ENCODE measurements at places on chromosomes 4 and X.
A peak's percentile ranks its signal among the peaks of the same experiment; 100 is the strongest.

- no peaks in the 10 kb centered on the region for H3K4me1 ChIP-seq
- H3K27ac ChIP-seq = no peak within 1 kb of the TSS
- no peaks in the 10 kb centered on the region for H3K36me3 ChIP-seq
- H3K27me3 ChIP-seq = peaks cover 17% of the 10 kb centered on the region
- H3K4me3 ChIP-seq = peak within 1 kb of the TSS; percentile 64
Observed at GRCh38 chrX:133985164-133985966, at the start of gene GPC3. GPC3 (minus strand) TSS chrX:133985594.

DNA sequence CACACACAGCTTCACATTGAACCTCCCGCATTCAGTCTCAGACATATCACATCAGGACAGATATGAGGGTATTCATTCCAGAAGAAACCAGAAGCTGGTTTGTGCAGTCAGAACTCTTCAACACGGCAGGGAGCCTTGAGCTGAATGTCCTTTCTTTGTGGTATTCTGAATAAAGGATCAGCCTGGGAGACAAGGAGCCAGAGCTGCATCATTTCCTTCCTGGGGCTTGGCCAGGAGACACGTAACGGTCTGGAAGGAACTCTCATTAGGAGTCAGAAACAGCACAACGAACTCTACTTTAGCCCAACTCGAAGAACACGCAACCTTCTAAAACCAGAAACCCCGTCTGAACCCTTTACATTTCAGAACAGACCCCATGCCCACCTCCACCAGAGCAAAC is 46.4 kb downstream of the KDR start:
- peak overlapping the region; percentile 69 for H3K27ac ChIP-seq
- H3K36me3 ChIP-seq = peaks cover 26% of the 10 kb centered on the region
- no peaks in the 10 kb centered on the region for H3K27me3 ChIP-seq
- H3K4me1 ChIP-seq = peaks cover 11% of the 10 kb centered on the region
- no peak overlapping the region for H3K4me3 ChIP-seq

DNA sequence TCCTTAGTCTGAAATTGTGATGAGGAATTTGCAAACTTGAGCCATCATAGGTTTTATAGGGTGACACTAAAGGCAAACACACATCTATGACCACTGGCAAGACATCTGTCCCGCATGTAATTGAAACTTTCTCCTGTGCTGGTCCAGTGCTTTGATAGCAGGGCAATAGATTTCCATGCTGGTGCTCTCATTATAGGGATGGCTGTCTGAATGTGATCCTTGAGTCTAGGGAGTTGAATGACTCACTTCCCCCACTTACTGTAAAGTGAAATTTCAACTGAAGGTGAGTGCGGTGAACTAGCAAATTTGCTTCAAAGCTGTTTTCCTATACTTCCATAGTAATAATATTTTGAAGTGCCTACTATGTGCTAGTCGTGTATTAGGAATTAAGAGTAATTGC is 1630.0 kb downstream of the STIM2 start:
- DNase-seq = no peak
- H3K36me3 ChIP-seq = no peaks in the 10 kb centered on the region
- H3K4me3 ChIP-seq = no peak overlapping the region
- no peaks in the 10 kb centered on the region for H3K4me1 ChIP-seq
- no peak overlapping the region for H3K27ac ChIP-seq
- no peaks in the 10 kb centered on the region for H3K27me3 ChIP-seq

DNA sequence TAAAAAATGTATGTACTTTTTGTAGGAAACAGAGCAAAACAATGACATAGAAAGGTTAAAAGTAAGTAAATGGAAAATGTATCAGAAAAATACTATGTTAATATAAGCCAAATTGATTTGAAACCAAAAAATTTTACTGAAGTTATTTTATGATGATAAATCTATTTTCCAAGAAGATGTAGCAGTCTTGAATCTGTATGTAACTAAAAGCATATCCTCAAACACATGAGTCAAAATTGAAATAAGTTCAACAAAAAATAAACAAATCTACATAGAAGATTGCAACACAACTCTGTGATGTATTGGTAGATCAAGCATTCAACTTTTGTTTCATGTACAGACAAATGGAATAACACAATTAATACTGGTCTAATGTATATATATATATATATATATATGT is 450.0 kb downstream of the SPRY1 start:
- no peak overlapping the region for H3K4me3 ChIP-seq
- H3K27me3 ChIP-seq = no peaks in the 10 kb centered on the region
- DNase-seq = no peak
- peaks cover 15% of the 10 kb centered on the region for H3K4me1 ChIP-seq
- no peak overlapping the region for H3K27ac ChIP-seq

DNA sequence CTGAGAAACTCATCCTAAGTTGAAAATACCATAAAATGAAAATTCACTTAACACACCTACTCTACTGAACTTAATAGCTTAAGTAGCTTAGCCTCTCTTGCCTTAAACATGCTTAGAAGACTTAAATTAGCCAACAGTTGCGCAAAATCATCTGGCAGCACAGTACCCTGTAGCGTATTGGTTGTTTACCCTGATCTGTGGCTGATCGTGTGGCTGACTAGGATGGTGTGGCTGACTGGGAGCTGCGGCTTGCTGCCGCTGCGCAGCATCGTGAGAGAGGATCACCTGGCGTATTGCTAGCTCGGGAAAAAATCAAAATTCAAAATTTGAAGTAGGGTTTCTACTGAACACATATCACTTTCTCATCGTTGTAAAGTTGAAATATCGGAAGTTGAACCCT is 6.3 kb downstream of the RUFY3 start:
- H3K36me3 ChIP-seq = no peaks in the 10 kb centered on the region
- H3K27ac ChIP-seq = no peak overlapping the region
- peaks cover 3% of the 10 kb centered on the region for H3K4me1 ChIP-seq
- H3K4me3 ChIP-seq = no peak overlapping the region
- H3K27me3 ChIP-seq = no peaks in the 10 kb centered on the region

GRCh38 chrX:38649221-38649620 is 87.9 kb downstream of the TSPAN7 start:
- H3K4me3 ChIP-seq = no peak overlapping the region
- no peak for DNase-seq
- no peak overlapping the region for H3K27ac ChIP-seq
- no peaks in the 10 kb centered on the region for H3K4me1 ChIP-seq
- H3K36me3 ChIP-seq = no peaks in the 10 kb centered on the region

DNA sequence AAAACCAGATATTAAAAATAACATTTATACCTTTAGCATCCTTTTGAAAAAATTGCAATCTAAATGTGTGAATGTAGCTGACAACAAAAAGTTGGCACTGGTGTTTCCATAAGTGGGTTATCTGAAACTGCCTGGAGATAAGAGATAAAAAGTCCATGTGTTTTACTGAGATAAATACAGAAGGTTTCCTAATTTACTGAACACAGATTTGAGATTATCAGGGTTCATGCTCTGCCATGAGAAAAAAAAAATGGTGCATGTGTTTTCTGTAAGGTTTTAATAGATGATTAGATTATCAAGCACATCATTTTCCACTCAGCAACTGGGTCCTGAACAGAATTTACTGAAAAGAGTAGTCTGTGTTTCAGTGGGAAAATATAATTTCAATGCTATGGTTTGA is 326.2 kb upstream of the SLIT2 start:
- DNase-seq = no peak
- H3K27me3 ChIP-seq = no peaks in the 10 kb centered on the region
- no peaks in the 10 kb centered on the region for H3K36me3 ChIP-seq
- H3K4me3 ChIP-seq = no peak overlapping the region

- H3K27me3 ChIP-seq = no peaks in the 10 kb centered on the region
- no peak overlapping the region for H3K4me3 ChIP-seq
- H3K36me3 ChIP-seq = no peaks in the 10 kb centered on the region
- no peak overlapping the region for H3K27ac ChIP-seq
Observed at GRCh38 chr4:140969296-140969695, 164.0 kb downstream of the RNF150 start.

- H3K27me3 ChIP-seq = no peaks in the 10 kb centered on the region
- no peaks in the 10 kb centered on the region for H3K36me3 ChIP-seq
- no peak overlapping the region for H3K4me3 ChIP-seq
- H3K27ac ChIP-seq = no peak overlapping the region
Observed at GRCh38 chr4:147220833-147221232, 260.1 kb upstream of the EDNRA start.

DNA sequence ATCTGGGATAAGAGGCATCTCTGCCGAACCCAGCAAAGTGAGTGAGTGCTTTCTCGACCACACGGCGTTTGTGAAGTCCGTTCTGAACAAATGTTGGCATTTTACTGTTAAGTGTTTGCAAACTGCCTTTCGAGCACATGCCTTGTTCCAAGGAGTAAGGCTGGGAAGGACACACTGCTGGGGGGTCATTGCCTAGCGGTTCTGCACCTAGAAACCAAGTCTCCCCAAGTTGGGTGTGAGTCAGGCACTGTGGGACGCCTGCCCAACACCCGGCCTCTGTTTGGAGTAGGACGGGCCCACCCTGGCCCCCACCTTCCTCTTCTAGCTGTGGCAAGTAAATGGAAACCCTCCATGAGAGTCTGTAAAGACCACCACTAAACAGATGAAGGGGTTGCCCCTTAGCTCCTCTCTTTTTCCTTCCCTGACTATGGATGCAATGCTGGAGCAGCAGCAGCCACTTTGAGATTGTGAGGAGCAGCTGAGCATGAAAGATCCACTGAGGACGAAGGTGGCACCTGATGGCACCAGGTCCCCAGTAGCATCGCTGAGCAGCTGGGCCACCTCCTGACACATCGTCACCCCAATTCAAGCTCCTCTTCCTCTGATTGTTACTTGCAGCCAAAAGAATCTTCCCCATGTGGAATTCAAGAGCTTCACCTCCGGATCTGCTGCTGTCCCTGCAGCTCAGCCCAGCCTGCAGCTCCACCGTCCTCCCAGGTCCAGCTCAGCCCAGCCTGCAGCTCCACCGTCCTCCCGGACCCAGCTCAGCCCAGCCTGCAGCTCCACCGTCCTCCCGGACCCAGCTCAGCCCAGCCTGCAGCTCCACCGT is 6.3 kb downstream of the CPLX1 start:
- peaks cover 5% of the 10 kb centered on the region for H3K4me1 ChIP-seq
- H3K27me3 ChIP-seq = peaks cover under 1% of the 10 kb centered on the region
- H3K4me3 ChIP-seq = no peak overlapping the region
- no peak overlapping the region for H3K27ac ChIP-seq
- no peak for DNase-seq

GRCh38 chrX:65667503-65668376 is at the start of gene MSN:
MSN (plus strand) TSS chrX:65667654; CDS start chrX:65667842, 188 bp downstream.
- H3K27ac ChIP-seq = peak within 1 kb of the TSS; percentile 96
- peaks cover 30% of the 10 kb centered on the region for H3K4me1 ChIP-seq
- no peaks in the 10 kb centered on the region for H3K36me3 ChIP-seq
- peak within 1 kb of the TSS; percentile 72 for H3K4me3 ChIP-seq
- no peak for DNase-seq
- no peaks in the 10 kb centered on the region for H3K27me3 ChIP-seq

DNA sequence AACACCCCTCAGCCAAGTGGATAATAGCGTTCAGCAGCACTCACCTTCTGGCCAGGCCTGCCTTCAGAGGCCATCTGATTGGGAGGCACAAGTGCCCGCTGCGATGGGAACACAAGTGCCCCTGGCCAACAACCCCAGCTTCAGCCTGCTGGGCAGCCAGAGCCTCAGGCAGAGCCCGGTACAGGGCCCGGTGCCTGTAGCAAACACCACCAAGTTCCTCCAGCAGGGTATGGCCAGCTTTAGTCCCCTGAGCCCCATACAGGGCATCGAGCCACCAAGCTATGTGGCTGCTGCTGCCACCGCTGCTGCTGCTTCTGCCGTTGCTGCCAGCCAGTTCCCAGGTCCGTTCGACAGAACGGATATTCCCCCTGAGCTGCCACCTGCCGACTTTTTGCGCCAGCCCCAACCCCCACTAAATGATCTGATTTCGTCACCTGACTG is 55.9 kb upstream of the MTM1 start:
- H3K4me1 ChIP-seq = peaks cover 18% of the 10 kb centered on the region
- no peak for DNase-seq
- no peaks in the 10 kb centered on the region for H3K36me3 ChIP-seq
- H3K4me3 ChIP-seq = no peak overlapping the region

- no peak for DNase-seq
- no peaks in the 10 kb centered on the region for H3K27me3 ChIP-seq
- H3K27ac ChIP-seq = peak overlapping the region; percentile 52
- H3K4me1 ChIP-seq = peaks cover 22% of the 10 kb centered on the region
- H3K36me3 ChIP-seq = peaks cover 49% of the 10 kb centered on the region
Observed at GRCh38 chr4:125486351-125486750, 171.6 kb downstream of the FAT4 start.

GRCh38 chr4:130393231-130393630 is 1297.3 kb downstream of the C4orf33 start:
- H3K4me3 ChIP-seq = no peak overlapping the region
- DNase-seq = no peak
- no peaks in the 10 kb centered on the region for H3K36me3 ChIP-seq
- H3K4me1 ChIP-seq = no peaks in the 10 kb centered on the region
- no peaks in the 10 kb centered on the region for H3K27me3 ChIP-seq

DNA sequence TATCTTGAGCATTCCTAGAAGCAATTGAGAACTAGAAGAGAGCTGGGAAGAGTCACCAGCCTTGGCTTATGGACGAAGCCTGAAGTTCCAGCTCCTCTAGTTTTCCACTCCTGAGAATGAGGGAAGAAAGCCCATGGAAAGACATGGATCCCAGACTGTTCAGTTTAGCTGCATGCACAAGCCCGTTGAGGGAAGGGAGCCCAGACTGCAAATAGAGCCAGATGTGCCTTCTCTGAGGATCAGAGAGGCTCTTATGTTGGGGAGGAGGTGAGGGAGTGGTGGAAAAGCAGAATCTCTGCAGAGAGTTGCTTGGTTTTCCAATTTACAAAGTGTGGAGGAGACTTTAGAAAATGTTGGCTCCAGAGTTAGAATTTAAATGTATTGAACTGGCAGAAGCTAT is 69.0 kb downstream of the ASB9 start:
- H3K36me3 ChIP-seq = no peaks in the 10 kb centered on the region
- DNase-seq = no peak
- H3K4me3 ChIP-seq = no peak overlapping the region
- no peaks in the 10 kb centered on the region for H3K4me1 ChIP-seq

- H3K4me1 ChIP-seq = no peaks in the 10 kb centered on the region
- H3K27me3 ChIP-seq = no peaks in the 10 kb centered on the region
- no peak overlapping the region for H3K27ac ChIP-seq
Observed at GRCh38 chr4:73690051-73690738, 50.2 kb upstream of the CXCL8 start.

DNA sequence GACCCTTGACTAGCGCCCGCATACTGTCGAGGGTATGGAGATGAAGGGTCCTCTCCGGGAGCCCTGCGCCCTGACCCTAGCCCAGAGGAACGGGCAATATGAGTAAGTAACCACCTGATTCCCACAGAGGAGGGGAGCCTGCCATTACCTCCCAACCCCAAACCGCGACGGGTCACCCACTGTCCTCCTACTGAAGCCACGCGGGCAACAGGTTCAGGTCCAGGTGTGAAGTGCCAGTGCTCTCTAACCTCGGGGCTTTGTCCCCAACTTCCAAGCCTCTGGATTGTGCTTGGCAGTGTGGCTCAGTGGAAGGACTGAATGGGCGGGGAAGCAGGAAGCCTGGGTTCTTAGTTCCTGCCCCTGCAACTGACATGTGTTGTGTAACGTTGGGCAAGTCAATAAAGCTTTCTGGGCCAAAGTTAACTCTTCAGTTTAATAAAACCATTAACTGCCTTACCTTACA is 694 bp downstream of the OCRL start:
- H3K4me1 ChIP-seq = peaks cover 44% of the 10 kb centered on the region
- no peaks in the 10 kb centered on the region for H3K36me3 ChIP-seq
- H3K27me3 ChIP-seq = no peaks in the 10 kb centered on the region
- H3K27ac ChIP-seq = peak overlapping the region; percentile 90
- H3K4me3 ChIP-seq = peak overlapping the region; percentile 66

- H3K27me3 ChIP-seq = no peaks in the 10 kb centered on the region
- no peaks in the 10 kb centered on the region for H3K4me1 ChIP-seq
- DNase-seq = no peak
- H3K4me3 ChIP-seq = no peak overlapping the region
Observed at GRCh38 chr4:144905286-144905685, 192.7 kb downstream of the ANAPC10 start.

GRCh38 chrX:1389181-1389992 is 2.5 kb downstream of the SLC25A6 start:
- H3K27ac ChIP-seq = peak overlapping the region; percentile 39
- peaks cover 43% of the 10 kb centered on the region for H3K4me1 ChIP-seq
- no peaks in the 10 kb centered on the region for H3K27me3 ChIP-seq

Measured in esophagus muscularis mucosa (tissue), 4 donors.